Activated CD4-positive, alpha-beta T cell treated with anti-CD3 and anti-CD28 coated beads, Interleukin-10, Interleukin-2, amounts not matched to agents 100 ng/mL and 50 ng/mL, durations not matched to agents 16 hours and 8 hours (primary cell): ENCODE measurements at places on chromosomes 4 and X.

DNA sequence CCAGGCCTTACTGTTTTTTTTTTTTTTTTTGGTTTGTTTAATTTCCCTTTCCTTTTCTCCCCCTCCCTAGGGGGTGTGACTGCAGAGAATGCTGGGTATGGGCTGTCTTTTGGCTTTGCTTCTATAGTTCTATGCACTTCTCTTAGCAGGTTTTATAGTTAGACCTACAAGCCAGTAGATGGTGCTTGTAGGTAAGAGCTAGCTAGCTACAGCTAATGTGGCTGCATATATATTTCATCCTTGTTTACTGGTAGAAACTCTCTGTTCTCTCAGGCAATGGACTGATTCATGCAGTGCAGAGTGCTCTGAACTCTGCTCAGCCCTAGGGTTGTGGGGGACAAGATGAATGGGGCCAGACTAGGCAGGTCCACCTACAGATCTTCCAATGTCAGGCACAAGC, 246.4 kb downstream of the SH2D1A start:
- DNase-seq, result no peak

GRCh38 chr4:26837993-26838842, 22.4 kb upstream of the STIM2 start:
- no peak for DNase-seq

GRCh38 chrX:100874325-100874724, at the start of gene NOX1:
Gene NOX1 (minus strand): TSS chrX:100874359. CDS start chrX:100874139, 220 bp downstream.
- DNase-seq, result no peak

GRCh38 chr4:100806988-100807387, 289.2 kb upstream of the EMCN start:
- DNase-seq, result no peak

DNA sequence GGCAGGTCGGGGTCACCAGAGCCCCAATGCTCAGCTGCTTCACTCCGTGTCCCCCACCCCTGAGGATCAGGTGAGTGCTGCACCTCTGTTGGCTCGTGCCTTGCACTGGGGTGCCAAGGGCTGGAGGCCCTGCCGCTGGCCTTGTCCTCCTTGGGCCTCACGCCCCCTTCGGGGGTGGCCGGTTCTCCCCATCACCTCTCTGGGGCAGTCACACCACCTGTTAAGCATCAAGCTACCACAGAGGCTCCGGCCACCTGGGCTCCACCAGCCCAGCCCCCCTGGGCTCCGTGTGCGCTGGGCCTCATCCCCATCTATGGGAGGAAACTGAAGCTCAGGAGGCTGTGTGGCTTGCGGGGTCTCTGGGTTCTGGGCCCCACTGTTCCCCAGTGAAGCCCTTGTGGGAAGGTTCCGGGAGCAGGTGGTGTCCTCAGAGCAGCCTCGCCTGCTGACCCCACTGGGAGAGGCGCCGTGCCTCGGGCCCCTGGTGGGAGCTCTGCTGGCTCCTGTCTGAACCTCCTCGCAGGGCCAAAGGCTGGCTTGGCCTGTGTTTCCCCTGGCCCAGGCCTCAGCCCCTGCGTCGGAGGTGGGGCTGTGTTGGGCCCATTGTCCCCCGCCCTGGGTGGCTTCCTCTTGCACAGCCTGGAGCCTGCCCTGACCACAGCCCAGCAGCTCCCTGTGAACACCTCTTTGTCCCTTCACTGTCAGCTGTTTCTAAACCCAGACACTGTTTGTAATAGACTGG, 30.8 kb downstream of the DOK7 start:
- no peak for DNase-seq
